ENCODE measurements at places on chromosomes 11 and 22.

GRCh38 chr11:78079232-78080083 is at the start of gene NDUFC2:
TSS of gene NDUFC2 (minus strand) at chr11:78079862. CDS start at chr11:78079744, 118 bp downstream.
- peak; percentile 96 for DNase-seq

GRCh38 chr11:62644220-62644619 is 2.2 kb downstream of the GANAB start:
- DNase-seq, result no peak

DNA sequence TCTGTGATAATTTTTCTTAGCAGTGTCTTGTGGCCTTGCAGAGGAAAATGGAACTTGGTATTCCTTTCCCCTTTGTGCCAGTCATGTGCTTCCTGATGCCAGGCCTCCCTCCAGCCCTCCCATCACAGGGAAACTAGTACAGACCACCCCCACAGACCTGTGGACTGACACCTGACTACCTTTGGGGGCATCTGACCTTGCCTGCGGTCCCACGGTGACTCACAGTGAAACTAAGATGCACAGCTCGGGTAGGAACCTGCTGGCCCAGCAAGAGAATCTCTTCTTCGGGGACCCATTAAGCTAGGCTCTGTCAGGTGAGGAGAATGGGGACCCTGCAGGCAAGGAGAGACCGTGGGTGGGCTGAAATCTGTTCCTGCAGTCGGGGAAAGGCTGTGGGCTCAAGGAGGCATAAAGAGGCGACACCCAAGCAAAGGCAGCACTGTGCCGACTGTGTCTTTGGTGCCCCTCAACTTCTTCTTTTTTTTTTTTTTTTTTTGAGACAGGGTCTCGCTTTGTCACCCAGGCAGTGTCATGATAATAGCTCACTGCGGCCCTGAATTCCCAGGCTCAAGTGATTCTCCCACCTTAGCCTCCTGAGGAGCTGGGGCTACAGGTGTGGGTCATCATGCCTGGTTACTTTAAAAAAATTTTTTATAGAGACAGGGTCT is 20.8 kb upstream of the PEX26 start:
- DNase-seq, result peak; percentile 42

DNA sequence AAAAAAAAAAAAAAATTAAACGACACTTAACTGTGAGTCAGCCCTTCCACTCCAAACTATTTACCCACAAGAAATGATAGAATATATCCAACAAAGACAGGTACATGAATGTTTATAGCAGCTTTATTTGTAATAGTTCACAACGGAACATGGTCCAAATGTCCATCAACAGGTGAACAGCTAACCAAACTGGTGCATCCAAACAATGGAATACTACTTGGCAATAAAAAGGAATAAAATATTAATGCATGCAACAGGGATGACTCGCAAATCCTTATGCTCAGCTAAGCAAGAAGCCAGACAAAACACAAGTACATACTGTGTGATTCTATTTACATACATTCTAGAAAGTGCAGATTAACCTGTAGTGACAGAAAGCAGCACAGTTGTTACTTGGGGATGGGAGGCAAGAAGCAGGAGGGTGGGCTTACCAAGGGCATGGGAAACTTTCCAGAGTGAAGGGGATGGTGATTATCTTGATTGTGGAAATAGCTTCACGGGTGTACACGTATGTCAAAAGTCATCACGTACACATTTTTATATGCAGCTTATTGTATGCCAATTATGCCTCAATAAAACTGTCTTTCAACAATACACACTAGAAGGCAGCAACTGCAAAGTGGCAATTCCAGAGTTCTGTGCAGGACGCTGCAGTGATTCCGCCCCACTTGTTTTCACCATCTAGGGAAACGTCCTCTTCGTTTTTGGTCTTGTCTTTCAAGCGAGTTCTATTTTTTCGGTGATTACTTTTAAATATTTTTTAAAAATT is 6.7 kb upstream of the SF1 start:
- peak; percentile 51 for DNase-seq

GRCh38 chr22:42151924-42152635 is 21.5 kb upstream of the CYP2D6 start:
- no peak for DNase-seq

GRCh38 chr22:42177891-42178336 is 47.3 kb upstream of the CYP2D6 start:
- DNase-seq, result peak; percentile 78

DNA sequence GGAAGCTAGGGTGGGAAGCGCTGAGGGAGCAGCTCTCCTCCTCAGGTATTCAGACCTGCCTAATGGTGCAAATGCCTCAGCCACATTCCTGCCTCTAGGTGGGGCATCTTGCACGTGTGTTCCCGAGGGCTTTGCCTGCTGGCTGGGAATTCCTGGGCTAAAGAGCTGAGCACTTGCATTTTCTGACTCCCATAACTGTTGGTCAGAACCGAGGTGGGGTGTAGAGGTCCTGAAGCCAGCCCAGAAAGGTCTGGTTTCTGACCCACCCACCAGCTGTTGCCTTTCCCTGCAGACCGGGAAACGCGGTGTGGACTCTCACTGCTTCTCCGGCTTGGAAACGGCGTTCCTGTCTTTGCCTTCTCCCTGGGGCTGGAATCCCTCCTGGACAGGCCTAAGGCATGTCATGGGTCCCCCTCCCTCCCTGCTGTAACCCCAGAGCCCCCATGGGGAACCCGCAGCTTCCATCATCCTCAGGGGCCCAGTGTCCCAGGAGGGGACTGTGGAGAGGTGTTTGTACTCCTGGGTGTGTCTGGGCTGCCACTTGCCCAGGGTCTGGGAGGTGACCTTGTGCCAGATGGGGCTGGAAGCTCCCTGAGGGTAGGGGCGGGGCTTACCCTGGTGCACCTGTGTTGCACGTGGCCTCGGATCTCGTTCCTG is 24.0 kb upstream of the SMIM38 start:
- DNase-seq, result peak; percentile 84

GRCh38 chr11:68146010-68146540 is 24.9 kb upstream of the CHKA start:
- DNase-seq, result peak; percentile 79

DNA sequence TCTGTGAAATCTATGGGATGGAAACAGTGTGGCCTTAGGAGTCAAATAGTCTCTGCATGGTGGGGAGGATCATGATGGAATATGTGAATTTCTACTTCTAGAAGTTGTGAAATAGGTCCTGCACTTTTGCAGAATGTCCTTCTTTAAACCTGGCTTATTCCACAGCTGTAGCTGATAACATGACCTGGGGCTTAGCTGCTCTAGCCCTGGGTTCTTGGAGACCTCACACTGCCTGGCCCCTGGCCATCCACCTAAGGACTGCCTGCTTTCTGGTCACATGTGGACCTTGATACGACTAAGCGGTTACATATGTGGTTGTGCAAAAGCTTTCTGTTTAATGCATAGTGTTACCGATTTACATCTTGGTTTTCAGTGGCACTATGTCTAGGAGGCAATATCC is 88.2 kb downstream of the SWAP70 start:
- no peak for DNase-seq

DNA sequence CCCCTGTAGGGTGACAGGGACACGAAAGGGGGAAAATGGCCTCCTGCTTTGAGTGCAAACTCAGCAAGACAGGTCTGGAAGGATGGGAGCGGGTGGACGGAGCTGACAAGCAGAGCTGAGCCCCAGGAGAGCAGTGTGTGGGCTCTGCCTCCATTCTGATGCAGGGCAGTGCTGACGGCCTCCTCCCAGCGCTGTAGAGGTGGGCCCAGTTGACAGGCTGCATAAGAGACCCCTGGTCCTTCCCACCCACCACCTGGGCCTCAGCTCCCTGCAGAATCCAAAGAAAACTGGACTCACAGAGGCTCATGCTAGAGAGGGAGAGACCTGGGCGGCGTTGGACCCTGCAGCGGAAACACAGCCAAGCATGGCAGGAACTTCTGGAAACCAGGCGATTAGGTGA is 1113.4 kb downstream of the BRD1 start:
- DNase-seq, result no peak

- DNase-seq, result peak; percentile 69
Measured at GRCh38 chr11:117875382-117876058, 938 bp downstream of the FXYD6 start.

GRCh38 chr11:65036931-65037330 is 4.1 kb upstream of the SAC3D1 start:
- DNase-seq, result no peak

Data from DMS53 (cell line).